ENCODE measurements at places on chromosomes 2 and 18. TPM values are rescaled to one million over a fixed set of nuclear protein-coding genes. Genes with fewer than 3 reads are reported as not detected.

DNA sequence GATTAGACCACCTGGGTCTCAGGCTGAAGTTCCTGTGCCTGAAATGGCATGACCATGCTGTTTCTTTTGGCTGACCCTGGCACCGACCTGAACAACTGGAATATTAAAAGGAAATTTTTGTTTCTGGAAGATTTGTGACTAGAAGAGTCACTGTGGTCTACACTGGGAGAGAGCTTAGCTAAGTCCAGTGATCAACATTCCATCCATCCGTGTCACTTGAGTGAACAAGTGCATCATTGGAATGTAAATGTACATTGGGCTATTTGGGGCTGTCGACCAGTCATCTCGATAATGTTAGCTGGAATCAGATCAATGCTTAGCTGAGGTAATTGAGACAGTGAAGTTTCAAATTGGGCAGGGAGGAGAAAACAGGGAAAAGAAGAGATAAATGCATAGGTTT, 95.4 kb upstream of the CCDC85A start:
- H3K27ac ChIP-seq: no peak overlapping the region
- no peaks in the 10 kb centered on the region for H3K4me1 ChIP-seq
- H3K4me3 ChIP-seq: no peak overlapping the region
- H3K27me3 ChIP-seq: no peaks in the 10 kb centered on the region
- DNase-seq: no peak

- no peaks in the 10 kb centered on the region for H3K36me3 ChIP-seq
- no peak overlapping the region for H3K27ac ChIP-seq
- H3K4me1 ChIP-seq: no peaks in the 10 kb centered on the region
- no peaks in the 10 kb centered on the region for H3K27me3 ChIP-seq
- no peak for DNase-seq
Observed at GRCh38 chr18:65768120-65768778, 17.4 kb downstream of the CDH7 start.

DNA sequence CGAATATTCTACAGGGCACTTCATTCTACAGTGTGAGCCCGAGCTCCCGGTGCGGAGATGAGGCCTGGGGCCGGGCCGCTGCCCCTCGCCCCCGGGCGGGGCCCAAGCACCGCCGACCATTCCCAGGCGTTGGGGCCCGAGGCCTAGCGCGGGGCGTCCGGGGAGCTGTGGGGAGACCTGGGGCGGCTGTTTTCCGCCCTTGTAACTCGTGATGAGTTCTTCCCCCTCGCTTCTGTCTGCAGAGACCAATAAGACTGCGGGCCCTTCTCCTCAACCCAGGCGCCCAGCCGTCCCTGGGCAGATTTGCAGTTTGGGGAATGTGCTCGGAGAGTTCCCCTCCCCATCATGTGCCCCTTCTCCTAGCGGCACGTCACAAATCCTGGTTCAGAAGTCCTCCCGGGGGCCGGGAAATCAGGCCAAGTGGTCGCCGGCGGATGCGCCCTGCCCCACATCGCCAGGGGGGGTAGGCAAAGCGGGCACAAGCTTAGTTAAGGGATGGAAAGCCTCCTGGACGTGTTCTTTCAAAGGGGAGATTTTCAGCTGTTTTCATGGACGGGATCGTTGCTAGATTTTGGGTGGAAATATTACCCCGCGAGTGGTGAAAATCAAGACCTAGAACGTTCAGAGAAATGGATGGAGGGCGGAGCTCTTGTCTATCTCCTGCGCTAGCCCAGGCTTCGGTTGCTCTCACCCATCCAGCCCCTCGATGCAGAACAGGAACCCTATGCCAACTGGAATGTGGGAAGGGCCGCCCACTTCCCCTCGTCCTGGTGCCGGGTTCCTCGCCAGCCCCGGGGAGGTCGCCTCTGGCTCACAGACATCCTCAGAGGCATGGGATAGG, 18.8 kb upstream of the HAAO start:
- peaks cover 15% of the 10 kb centered on the region for H3K4me1 ChIP-seq
- H3K27ac ChIP-seq: peak overlapping the region; percentile 98
- peak overlapping the region; percentile 95 for H3K4me3 ChIP-seq
- DNase-seq: peak; percentile 25

DNA sequence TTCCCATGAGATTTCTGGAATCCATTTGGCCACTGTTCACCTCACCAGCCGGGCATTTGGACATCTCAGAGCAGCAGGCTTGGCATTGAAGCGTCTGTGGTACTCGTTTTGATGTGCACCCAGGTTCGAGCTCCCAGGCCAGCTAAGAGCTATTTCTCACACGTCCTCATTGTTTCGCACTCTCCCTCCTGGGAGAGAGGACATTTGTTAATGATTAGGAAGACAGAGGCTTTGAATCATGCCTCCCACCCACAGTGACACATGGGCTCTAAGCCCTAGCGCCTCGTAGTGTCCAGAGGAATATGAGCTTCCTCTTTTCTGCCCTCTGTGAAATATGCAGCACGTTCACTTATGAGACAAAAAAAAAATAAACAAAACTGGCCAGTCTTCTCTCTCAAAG, 361.8 kb downstream of the RND3 start:
- H3K36me3 ChIP-seq: no peaks in the 10 kb centered on the region
- H3K27ac ChIP-seq: no peak overlapping the region
- H3K4me1 ChIP-seq: no peaks in the 10 kb centered on the region
- H3K4me3 ChIP-seq: no peak overlapping the region
- no peaks in the 10 kb centered on the region for H3K27me3 ChIP-seq

- peaks cover 3% of the 10 kb centered on the region for H3K36me3 ChIP-seq
- H3K27ac ChIP-seq: peak overlapping the region; percentile 67
- H3K4me3 ChIP-seq: no peak overlapping the region
- H3K4me1 ChIP-seq: peaks cover 17% of the 10 kb centered on the region
Observed at GRCh38 chr2:239312741-239313667, 87.8 kb downstream of the HDAC4 start.

DNA sequence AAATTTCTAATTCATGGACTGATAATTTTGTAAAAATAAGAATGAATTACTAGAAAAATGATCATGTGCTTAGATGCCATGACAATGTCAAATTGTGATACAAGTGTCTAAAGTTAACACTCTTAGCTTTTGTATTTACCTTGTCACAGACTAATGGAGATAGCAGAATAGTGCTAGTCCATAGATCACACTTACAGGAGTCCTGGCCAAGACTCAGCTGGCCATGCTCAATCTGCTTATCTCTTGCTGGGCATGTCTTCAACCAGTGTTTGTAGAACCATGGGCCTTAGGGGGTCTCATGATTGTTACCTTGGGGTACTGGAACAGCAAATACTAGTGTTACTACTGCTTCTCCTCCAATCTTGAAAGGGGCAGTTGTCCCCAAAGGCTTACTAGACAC, 44.0 kb downstream of the TET3 start:
- no peak for DNase-seq
- no peak overlapping the region for H3K4me3 ChIP-seq
- H3K36me3 ChIP-seq: no peaks in the 10 kb centered on the region
- peaks cover 38% of the 10 kb centered on the region for H3K4me1 ChIP-seq
- H3K27me3 ChIP-seq: no peaks in the 10 kb centered on the region

The HOXD8 gene
- not detected for total RNA-seq

DNA sequence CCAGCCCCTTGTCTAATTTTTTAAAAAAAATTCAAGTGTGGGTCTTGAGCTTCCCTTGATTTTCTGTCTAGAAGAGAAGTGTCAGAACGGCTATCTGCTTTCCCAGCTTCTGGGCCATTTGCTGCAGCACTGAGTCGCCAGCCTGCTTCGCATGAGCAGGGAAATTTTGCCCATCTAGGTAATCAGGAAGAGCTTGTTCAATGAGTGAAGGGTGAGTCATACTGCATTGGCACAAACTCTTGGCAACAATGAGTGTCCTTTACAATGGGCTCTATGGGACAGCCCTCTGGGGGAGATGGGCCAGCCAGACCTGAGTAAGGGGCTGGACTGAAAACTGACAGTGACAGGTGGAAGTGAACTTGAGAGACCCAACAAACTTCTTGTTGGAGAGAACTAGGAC, 2.4 kb upstream of the RNF144A start:
- peaks cover 2% of the 10 kb centered on the region for H3K36me3 ChIP-seq
- no peak overlapping the region for H3K27ac ChIP-seq
- peak overlapping the region; percentile 50 for H3K4me3 ChIP-seq
- peaks cover 46% of the 10 kb centered on the region for H3K4me1 ChIP-seq
- no peaks in the 10 kb centered on the region for H3K27me3 ChIP-seq

GRCh38 chr18:56890632-56891031, 239.5 kb downstream of the WDR7 start:
- peaks cover 14% of the 10 kb centered on the region for H3K4me1 ChIP-seq
- no peaks in the 10 kb centered on the region for H3K27me3 ChIP-seq
- no peaks in the 10 kb centered on the region for H3K36me3 ChIP-seq
- no peak for DNase-seq
- no peak overlapping the region for H3K4me3 ChIP-seq

- H3K36me3 ChIP-seq: no peaks in the 10 kb centered on the region
- peaks cover 2% of the 10 kb centered on the region for H3K4me1 ChIP-seq
- no peak overlapping the region for H3K27ac ChIP-seq
- H3K4me3 ChIP-seq: no peak overlapping the region
- DNase-seq: no peak
Observed at GRCh38 chr2:241777686-241778627, 1.3 kb downstream of the GAL3ST2 start.

The SATB2 gene
- total RNA-seq: 0.05 TPM

- peak; percentile 34 for DNase-seq
- peak overlapping the region; percentile 32 for H3K27ac ChIP-seq
- no peak overlapping the region for H3K4me3 ChIP-seq
- peaks cover 34% of the 10 kb centered on the region for H3K27me3 ChIP-seq
Observed at GRCh38 chr2:218168635-218169462, 2.1 kb upstream of the CXCR1 start.

DNA sequence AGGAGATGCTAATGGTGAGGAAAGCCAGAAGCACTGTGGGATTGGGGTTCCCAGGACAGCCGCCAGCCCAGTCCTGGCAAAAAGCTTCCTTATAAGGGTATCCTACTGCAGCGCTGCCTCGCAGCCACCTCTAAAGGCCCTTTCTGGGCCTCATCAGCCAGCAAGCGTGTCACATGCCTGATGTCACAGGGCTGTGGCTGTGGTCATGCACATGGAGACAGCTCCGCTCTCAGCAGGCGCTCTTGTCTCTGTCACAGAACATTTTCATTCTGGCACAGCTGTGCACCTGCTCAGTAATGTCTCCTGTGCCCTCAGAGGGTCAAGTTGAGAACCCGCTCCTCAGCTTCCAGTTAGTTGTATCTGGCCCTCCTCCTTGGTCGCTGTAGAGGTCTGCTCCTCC, 17.7 kb upstream of the MAL start:
- DNase-seq: no peak
- no peaks in the 10 kb centered on the region for H3K36me3 ChIP-seq
- H3K27ac ChIP-seq: no peak overlapping the region
- peaks cover 6% of the 10 kb centered on the region for H3K4me1 ChIP-seq
- H3K4me3 ChIP-seq: no peak overlapping the region
- peaks cover 23% of the 10 kb centered on the region for H3K27me3 ChIP-seq

The MBD2 gene
- 108 TPM for total RNA-seq

DNA sequence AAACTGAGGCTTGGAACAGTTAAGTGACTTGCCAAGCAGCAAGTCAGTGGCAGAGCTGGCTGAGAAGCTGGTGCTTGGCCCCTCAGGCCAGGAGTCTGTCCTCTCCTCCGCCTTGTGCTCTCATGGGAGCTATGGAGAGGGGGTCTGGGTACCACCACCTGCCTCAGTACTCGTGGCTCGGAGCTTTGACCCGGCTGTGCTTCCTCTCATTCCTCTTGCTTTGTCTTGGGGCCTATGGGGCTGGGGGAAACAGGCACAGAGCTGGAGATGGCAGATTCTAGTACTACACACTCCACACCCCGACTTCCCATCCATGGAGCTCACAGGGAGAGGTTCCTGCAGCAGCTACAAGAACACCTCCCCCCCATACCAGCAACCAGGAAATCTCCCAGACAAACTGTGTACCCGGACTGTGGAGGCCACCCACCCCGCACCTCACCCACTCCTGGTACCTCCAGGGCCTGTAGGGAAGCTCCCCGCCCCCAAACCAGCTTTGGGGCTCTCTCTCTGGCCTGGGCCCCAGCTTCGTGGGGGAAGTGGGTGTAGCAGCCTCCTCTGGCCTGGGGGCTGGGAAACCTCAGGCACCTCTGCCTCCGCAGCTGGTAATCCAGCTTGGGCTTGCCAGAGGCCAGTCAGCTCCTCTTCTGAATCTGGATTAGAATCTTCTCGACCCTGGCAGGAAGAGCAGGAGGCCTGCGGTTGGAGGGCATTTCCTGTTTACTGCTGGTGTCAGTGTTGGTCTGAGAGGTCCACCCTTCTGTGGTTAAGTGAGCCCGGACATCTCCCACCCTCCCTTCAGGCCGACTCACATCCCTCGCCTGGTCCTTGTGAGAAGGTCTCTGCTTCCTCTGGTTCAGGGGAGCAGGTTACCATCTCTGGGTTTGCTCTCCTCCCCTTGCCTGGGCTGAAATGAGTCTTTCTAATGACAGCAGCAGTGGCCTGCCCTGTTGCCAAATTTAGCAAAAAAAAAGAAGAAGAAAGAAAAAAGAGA, 22.3 kb upstream of the RHOB start:
- H3K4me3 ChIP-seq: peak overlapping the region; percentile 78
- H3K27ac ChIP-seq: peak overlapping the region; percentile 86
- no peak for DNase-seq
- peaks cover 16% of the 10 kb centered on the region for H3K27me3 ChIP-seq

The TLX2 gene
- total RNA-seq: 1.5 TPM

- no peak overlapping the region for H3K27ac ChIP-seq
- no peaks in the 10 kb centered on the region for H3K27me3 ChIP-seq
- peaks cover 30% of the 10 kb centered on the region for H3K4me1 ChIP-seq
- peaks cover 6% of the 10 kb centered on the region for H3K36me3 ChIP-seq
Observed at GRCh38 chr2:68256093-68256450, 3.7 kb upstream of the PPP3R1 start.

- H3K27ac ChIP-seq: no peak overlapping the region
- H3K36me3 ChIP-seq: peaks cover 2% of the 10 kb centered on the region
- peaks cover 13% of the 10 kb centered on the region for H3K4me1 ChIP-seq
- no peak overlapping the region for H3K4me3 ChIP-seq
Observed at GRCh38 chr2:113233593-113234550, 44.8 kb downstream of the PAX8 start.

The ZNF892 gene
- 2.0 TPM for total RNA-seq

- H3K27me3 ChIP-seq: peaks cover 11% of the 10 kb centered on the region
- H3K4me3 ChIP-seq: no peak overlapping the region
- H3K27ac ChIP-seq: no peak overlapping the region
- DNase-seq: no peak
- peaks cover 3% of the 10 kb centered on the region for H3K4me1 ChIP-seq
Observed at GRCh38 chr18:36469461-36469860, 171.9 kb downstream of the FHOD3 start.

The GKN1 gene
- not detected for total RNA-seq

The DPP4 gene
- 57.3 TPM for total RNA-seq
